ENCODE measurements at places on chromosomes 2 and 18. TPM values are rescaled to one million over a fixed set of nuclear protein-coding genes. Genes with fewer than 3 reads are reported as not detected.

Gene IL1F10
- total RNA-seq: not detected

Gene SPATA3
- not detected for total RNA-seq

Gene KATNAL2
- 3.0 TPM for total RNA-seq

Gene PXDN
- total RNA-seq: 149 TPM

Gene TDRD15
- under 0.01 TPM for total RNA-seq

Gene TMEM163
- total RNA-seq: 1.9 TPM

Gene DNAH6
- total RNA-seq: under 0.01 TPM

Gene RAD51AP2
- total RNA-seq: not detected

Gene CFAP210
- total RNA-seq: not detected

Gene HOXD13
- not detected for total RNA-seq

Gene ZNF519
- total RNA-seq: 11.1 TPM

Gene DSG3
- under 0.01 TPM for total RNA-seq

Gene ALLC
- not detected for total RNA-seq

Gene LIMS4
- 11.6 TPM for total RNA-seq

Gene CRYGC
- total RNA-seq: not detected

Gene GALNT3
- total RNA-seq: 0.36 TPM

Gene LYPD6
- total RNA-seq: 5.4 TPM

Gene SERPINB5
- not detected for total RNA-seq

Gene RALBP1
- 96.1 TPM for total RNA-seq

All from thoracic aorta endothelial cell (primary cell).